ENCODE measurements at places on chromosomes 4 and X. TPM values are rescaled to one million over a fixed set of nuclear protein-coding genes. Genes with fewer than 3 reads are reported as not detected.
A peak's percentile ranks its signal among the peaks of the same experiment; 100 is the strongest.

TRIM75 gene
- not detected for total RNA-seq

SLIT2 gene
- total RNA-seq = 13.4 TPM

TMPRSS11A gene
- total RNA-seq = not detected

RNF150 gene
- 26.1 TPM for total RNA-seq

NAA11 gene
- total RNA-seq = not detected

TRIM2 gene
- total RNA-seq = 11.7 TPM

PAGE2 gene
- not detected for total RNA-seq

DMD gene
- 8.9 TPM for total RNA-seq

PCDH18 gene
- total RNA-seq = 15.1 TPM

- no peak for DNase-seq
These were observed 19.9 kb downstream of the COPS4 start for GRCh38 chr4:83054928-83055327.

DNA sequence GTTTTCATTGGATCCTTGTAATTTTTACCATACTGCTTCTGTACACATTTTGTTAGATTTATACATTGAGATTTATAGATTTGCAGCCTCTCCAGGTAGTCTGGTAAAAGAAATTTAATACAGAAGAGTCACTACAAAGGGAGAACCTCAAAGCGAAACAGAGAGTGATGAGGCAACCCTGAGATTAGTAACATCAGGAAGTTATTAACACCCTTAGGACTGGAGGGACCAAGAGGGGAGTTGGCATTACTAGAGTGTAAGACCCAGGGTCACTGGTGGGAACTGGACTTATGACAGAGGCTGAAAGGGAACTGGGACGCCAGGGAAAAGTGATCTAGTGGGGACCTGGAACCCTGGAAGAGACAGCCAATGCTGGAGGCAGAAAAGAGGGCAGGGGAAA is 20.6 kb upstream of the MAML3 start:
- no peak for DNase-seq

- no peak for DNase-seq
These were observed 163.2 kb upstream of the ETNPPL start for GRCh38 chr4:108926061-108926460.

- DNase-seq = no peak
These were observed 277.4 kb downstream of the NKX6-1 start for GRCh38 chr4:84221704-84222103.

- DNase-seq = no peak
These were observed 50.5 kb downstream of the CXCL1 start for GRCh38 chr4:73919691-73920090.

GRCh38 chr4:1991087-1991486 is 17.7 kb downstream of the NELFA start:
- DNase-seq = no peak

DNA sequence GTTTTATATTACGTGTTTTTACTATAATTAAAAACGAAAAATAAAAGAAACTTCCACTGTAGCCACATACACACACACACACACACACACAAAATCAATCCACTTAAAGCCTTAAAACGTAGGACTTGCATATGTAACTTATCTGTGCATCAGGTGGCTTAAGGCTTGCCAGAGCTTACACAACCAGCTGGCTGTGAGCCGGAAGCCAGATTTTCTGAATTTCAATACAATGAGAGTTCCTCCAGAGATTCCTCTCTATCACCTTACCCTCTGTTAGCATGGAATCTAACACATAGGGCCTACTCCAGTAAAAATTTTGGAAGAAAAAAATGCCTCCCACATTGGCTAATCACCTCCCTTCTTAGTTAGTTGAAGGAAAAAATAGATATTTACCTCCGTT is 27.9 kb upstream of the SLITRK4 start:
- no peak for DNase-seq

DNA sequence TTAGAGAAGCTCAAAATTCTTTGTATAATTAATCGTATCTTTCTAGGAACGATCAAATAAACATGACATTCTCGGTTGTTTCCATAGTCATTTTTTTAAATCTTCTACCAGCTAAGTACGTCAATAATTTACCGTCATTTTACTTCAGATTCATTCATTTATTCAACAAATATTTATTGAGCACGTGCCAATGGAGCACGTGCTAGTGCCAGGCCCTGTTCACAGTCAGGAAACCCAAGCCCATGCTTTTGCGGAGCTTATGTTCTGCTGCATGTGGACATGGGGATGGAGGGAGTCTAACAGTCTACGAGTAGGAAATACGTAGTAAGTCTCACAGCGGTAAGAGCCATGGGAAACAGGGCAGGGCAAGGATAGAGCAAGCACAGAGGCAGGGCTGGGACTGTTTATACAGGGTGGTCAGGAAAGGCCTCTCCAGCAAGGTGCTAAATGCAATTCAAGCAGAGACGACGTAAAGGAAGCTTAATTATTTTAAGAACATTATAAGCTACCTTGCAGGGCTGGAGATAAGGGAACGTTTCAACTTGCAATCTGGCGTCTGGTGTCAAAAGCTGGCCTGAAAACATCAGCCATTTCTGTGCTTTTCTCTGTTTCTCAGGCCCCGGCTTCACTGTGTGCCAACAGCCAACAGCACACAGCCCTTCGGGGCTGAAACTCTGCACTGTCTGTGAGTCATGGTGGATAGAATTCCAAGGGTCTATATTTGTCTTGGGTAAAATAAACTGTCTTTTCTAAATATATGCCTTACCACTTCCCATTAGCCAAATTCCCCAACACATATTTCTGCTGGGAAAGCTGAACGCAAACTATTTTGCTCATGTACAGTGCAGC is 517.1 kb upstream of the ZFP42 start:
- peak; percentile 97 for DNase-seq

GRCh38 chr4:150002561-150002960 is 75.7 kb upstream of the DCLK2 start:
- DNase-seq = no peak

DNA sequence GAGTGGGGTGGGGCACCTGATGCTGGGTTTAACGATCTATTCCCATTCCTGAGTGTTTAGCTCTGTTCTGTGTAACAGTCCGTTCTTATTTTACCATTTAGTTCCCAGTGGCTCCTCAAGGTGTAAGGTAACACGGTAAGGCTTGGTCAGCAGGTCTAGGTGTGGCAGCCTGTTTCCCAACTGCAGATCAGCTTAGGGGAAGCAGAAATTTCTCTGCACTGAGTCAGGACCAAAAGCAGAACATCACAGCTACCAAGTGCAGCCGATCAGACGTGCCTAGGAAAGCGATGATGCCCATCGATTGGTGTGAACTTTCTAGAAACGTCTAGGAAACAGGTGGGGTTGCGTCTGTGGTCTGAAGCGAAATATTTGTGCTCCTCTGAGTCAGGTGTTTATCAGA is 240.1 kb downstream of the STIM2 start:
- no peak for DNase-seq

DNA sequence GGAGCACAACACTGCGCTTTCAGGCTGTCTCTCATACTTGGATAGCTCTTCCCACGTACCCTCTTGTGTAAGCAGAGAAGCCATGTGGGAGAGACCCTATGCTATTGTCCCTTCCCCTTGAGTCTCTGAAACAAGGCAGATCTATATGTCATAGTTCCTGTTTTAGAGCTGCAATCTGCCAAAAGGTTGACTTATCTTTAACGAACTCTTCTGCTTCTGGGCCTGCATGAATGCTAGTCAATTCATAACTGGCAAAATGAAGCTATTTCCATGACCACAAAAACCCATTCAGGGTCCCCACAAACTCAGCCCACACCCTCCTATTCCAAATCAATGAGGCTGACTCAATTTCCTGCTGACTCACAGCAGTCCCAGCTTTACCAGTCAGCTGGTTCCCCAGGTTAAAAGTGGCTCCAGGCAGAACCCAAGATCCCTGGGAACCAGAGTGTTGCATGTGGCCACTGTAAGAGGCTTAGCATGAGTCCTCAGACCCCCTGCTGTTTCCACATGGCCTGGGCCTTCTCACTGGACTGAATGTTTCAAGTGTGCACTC is 25.3 kb upstream of the SOD3 start:
- peak; percentile 31 for DNase-seq

GRCh38 chr4:72205831-72206230 is 174.0 kb downstream of the NPFFR2 start:
- no peak for DNase-seq

DNA sequence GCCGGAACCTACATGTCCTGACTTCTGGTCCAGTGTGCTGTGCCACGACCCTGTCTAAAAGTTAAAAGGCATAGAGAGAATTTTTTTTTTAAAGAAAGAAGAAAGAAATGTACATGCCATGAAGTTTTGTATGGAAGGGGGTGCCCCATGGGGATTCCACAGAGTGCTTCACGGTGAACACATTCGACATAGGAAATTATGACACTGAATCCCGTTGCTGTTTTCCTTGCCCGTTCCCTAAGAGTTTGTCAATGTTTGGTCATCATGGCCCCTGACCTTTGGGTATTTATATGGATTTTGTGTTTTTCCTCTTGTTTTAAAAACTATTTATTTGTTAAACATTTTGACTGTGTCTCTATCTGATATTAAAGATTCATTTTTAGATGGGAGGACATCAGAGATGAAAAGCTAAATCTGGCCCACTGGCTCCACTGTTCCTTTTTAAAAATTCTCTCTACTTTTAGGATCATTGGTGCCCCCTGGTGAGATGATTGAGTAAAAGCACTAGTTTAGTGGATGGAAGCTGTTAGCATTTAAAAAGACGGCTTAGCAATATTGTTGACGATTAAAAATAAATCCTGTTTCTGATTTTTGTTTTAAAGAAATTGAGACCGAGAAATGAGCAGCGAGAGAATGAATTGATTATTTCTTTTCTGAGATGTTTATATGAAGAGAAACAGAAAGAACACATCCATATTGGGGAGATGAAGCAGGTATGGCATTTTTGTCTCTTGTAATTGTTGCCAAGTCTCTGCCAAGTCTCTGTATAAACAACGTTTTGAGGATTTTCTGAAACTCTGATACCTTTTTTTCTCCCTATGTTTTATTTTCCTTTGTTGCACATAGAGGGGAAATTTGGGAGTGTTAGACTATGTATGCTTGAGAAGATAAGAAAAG is 75.0 kb downstream of the PTTG2 start:
- DNase-seq = no peak

DNA sequence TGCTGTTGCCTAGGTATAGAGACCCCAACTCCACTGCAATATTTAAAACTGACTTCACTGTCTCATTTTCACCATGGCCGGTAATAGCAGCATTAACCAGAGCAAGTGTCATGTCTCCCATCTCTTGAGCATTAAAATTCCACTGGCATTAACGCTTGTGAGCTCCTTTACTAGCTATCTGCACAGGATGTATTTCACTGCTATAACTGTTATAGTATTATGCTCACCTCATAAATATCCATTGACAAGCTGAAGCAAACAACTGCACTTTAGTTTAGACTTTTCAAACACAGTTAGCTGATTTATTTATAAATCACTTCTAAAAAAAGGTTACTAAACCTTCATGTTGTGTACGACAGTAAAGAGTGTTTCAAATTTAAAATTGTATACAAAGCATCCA is 157.8 kb downstream of the ANTXR2 start:
- no peak for DNase-seq

GRCh38 chrX:93673869-93674271 is at the start of gene FAM133A:
Gene FAM133A (plus strand): TSS chrX:93674206. CDS start chrX:93709420, 35,214 bp downstream.
- DNase-seq = no peak

GRCh38 chr4:7915875-7916242 is 23.8 kb downstream of the AFAP1 start:
- DNase-seq = no peak

GRCh38 chrX:124239911-124240310 is 92.5 kb upstream of the TEX13D start:
- DNase-seq = no peak

DNA sequence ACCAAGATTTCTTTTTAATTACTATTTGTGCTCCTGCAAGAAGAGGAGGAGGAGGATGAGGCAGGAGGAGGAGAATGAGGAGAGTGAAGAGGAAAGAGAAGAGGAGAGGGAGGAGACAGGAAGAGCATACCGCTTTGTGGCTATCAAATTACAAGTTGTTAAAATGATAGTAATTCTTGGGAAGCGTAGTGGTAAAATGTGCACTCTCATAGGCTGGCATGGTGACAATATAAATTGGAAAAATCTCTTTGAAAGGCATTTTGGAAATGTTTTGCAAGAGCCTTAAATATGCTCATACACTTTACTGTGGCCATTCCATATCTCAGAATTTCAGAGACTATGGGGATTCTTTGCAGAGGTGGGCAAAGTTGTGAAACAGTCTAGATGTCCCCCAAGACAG is 53.2 kb downstream of the MXRA5 start:
- no peak for DNase-seq

DNA sequence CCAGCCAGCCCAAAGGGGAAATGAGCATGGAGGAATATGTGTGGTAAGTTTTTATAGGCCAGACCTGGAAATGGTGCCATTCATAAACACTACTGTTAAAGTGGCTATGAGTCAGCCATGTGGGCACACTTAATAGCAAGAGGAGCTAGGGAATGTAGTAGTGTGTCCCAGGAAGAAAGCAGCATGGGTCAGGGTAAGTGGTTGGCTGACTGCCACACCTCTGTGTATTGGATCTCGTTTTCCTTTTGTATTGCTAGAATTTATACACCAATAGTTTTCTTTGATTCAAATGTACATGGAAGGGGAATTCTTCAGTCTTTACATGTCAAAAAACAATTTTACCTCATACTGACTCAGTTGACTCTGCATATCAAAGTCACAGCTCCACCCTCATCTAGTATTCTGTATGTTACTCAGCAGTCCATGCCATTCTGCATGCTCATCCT is 22.9 kb upstream of the SGMS2 start:
- peak; percentile 52 for DNase-seq

DNA sequence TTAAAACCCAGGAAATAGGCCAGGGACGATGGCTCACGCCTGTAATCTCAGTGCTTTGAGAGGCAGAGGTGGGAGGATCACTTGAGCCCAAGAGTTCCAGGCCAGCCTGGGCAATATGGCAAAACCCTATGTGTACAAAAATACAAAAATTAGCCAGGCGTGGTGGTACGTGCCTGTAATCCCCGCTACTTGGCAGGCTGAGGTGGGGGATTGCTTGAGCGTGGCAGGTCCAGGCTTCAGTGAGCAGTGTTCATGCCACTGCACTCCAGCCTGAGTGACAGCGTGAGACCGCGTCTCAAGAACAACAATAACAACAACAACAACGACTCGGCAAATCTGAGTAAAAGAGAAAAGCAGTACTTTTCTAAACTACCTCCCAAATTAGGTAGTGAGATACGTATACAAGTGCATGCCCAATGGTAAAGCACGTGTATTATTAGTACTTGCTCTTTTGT is 13.0 kb upstream of the NDUFC1 start:
- DNase-seq = no peak

- DNase-seq = no peak
These were observed 15.0 kb upstream of the AKAP17A start for GRCh38 chrX:1576201-1576992.

All from SJSA1 (cell line).